ENCODE measurements at places on chromosomes 16 and 17.
A peak's percentile ranks its signal among the peaks of the same experiment; 100 is the strongest.

- no peak for DNase-seq
Measured at GRCh38 chr17:332023-332422, 20.6 kb downstream of the RPH3AL start.

- DNase-seq: peak; percentile 18
Measured at GRCh38 chr16:72172105-72173034, at the start of gene PMFBP1. Gene PMFBP1 (minus strand): TSS chr16:72172155. CDS start chr16:72171208, 947 bp downstream.

DNA sequence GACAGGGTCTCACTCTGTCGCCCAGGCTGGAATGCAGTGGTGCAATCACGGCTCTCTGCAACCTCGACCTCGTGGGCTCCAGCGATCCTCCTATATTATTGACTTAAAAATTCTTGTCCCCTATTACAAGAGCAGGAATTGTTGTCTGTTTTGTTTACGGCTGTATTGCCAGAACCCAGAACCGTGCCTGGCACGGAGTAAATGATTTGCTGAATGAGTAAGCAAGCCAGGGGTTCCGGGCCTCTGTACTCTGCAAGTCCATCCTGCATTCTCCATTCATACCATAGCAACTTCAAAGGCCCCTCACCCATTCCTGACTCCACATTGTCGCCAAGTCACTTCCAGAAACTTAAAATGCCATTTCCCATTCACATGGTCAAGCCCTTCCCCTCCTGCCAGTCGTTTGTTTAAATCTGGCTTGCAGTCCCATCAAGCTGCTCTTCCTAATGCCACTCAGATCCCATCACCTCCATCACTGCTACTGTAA, 6.9 kb downstream of the ADCY9 start:
- no peak for DNase-seq

DNA sequence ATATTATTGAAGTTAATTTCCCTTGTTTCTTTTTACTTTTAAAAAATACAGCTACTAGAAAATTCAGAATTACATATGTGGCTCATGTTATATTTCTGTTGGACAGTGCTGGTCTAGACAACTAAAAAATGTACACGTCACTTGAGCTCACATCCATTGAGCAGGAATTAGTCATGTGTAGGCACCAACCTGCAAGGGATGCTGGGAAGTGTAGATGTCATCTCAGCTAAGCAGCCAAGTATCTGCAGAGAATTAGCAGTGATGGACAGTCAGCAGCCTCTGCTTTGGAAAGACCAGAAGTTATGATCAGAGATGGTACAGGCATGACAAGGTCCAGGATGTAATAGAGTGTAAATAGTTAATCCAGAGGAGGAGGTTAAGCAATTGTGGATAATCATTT, 87.1 kb upstream of the HS3ST2 start:
- DNase-seq: no peak

- DNase-seq: no peak
Measured at GRCh38 chr17:15157051-15157450, 108.1 kb downstream of the PMP22 start.

DNA sequence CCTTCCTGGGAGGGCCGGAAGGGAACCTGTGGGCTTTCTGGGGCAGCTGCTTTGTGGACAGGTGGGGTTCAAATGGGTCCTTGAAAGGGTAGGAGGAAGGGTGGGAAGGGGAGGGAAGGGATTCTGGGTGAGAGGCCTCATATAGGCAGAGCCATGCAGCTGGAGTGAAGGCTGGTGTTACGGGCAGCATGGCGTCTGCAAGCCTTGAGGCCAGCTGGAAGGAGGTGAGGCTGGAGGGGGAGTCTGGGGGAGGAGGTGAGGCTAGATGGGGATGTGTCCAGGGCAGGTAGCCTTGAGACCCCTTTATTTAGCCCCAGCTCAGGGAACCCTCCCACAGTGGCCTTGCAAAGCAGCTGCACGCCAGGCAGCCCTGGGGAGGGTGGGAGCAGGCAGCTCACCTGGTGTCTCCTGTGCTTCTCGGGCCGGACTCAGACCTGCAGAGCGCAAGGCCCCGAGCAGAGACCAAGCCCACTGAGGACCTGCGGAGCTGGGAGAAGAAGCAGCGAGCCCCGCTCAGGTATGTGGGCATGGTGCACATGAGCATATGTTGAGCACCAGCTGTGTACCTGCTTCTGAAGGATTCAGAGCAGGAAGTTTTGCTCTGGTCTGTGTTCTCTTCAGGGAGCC, 50.6 kb downstream of the SNX20 start:
- no peak for DNase-seq

DNA sequence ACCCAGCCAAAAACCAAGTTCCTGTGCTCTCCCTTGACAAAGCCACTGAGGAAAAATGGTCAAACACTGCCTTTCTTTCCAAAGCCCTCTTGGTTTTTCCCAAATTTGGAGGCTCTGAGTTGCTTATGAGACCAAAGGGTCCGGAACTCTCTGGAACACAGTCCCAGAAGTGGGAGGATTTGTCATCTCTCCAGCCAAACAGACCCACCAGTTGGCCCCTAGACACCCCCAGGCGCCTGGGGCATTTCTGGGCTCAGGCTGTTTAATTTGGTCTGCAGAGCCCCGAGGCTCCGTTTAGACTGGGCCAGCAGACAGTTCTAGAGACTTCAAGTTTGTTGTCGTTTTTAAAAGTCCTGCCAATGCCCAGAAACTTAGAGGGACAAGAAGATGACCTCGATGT, 239.1 kb downstream of the SEC14L1 start:
- DNase-seq: no peak

DNA sequence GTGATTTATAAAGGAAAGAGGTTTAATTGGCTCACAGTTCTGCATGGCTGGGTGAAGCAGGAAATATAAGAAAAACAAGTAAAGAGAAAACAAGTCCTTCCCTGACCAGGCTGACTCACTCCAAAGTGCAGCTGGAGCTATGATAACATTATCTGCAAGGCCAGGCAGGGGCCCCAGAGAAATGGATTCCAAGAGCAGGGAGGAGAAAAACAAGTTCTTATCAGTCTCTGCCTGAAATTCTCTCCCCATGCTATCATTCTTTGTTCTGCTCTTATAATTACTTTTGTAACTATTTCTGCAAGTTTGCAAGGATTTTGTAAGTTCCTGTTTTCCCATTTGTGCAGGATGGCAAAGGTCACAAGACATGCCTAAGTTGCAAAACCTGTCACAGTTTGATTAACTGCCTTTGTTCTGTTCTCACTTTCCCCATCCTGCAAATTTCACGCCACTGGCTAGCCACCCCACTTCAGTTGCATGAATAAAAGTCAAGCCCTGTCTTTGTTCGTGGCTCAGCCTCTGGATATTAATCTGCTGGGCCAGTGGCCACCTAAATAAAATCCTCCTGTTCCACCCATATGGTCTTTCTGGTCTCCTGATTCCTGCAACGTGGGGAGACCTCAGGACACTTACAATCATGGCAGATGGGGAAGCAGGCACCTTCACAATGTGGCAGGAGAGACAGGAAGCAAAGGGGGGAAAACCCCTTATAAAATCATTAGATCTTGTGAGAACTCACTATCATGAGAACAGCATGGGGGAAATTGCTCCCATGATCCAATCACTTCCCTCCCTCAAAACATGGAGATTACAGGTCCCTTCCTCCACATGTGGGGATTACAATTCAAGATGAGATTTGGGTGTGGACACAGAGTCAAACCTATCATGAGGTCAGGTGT, 13.1 kb downstream of the ABCA9 start:
- DNase-seq: no peak

- no peak for DNase-seq
Measured at GRCh38 chr17:78538033-78538776, 39.0 kb downstream of the DNAH17 start.

DNA sequence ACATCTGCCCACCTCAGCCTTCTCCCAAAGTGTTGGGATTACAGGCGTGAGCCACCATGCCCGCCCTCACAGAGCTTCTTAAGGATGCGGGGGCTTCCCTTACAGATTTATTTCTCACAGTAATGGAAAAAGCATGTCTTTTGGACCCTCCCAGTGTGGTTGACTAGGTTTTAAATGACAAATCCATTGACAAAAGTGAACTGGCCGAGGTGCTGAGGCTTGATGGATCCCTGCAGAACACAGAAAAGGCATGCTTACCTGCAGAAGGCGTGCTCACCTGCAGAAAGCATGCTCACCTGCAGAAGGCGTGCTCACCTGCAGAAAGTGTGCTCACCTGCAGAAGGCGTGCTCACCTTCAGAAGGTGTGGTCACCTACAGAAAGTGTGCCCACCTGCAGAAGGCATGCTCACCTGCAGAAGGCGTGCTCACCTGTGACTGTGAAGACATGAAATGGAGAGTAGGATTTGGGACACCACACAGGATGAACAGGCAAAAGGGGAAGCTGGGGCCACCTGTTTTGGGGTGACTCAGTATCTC, 15.1 kb upstream of the BBS2 start:
- DNase-seq: no peak

Measured in NCI-H1417 (cell line).